Stimulated activated naive CD4-positive, alpha-beta T cell (primary cell): ENCODE measurements at places on chromosomes 2 and 18.

GRCh38 chr2:228329282-228329681, 147.8 kb upstream of the SPHKAP start:
- no peak for DNase-seq

DNA sequence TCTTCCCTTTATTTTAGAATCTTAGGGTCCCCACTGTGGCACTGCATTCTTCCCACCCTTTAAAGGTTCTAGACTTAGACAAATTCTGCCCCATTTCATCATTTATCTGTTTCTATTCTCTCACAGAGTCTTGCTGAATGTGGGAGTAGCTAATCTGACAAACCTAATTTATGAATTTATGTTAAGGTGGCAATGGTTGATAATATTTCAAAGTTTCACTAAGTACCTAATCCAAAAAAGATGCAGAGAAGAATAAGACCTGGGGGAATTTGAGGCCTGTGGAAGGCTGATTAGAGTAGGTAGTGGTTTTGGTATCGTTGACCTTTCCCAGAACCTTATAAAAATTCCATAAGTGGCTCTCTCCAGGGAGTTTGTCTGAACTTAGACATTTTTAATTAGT, 18.0 kb downstream of the KCNE4 start:
- DNase-seq: no peak

GRCh38 chr2:61705625-61706024, 148.2 kb downstream of the FAM161A start:
- DNase-seq: no peak

DNA sequence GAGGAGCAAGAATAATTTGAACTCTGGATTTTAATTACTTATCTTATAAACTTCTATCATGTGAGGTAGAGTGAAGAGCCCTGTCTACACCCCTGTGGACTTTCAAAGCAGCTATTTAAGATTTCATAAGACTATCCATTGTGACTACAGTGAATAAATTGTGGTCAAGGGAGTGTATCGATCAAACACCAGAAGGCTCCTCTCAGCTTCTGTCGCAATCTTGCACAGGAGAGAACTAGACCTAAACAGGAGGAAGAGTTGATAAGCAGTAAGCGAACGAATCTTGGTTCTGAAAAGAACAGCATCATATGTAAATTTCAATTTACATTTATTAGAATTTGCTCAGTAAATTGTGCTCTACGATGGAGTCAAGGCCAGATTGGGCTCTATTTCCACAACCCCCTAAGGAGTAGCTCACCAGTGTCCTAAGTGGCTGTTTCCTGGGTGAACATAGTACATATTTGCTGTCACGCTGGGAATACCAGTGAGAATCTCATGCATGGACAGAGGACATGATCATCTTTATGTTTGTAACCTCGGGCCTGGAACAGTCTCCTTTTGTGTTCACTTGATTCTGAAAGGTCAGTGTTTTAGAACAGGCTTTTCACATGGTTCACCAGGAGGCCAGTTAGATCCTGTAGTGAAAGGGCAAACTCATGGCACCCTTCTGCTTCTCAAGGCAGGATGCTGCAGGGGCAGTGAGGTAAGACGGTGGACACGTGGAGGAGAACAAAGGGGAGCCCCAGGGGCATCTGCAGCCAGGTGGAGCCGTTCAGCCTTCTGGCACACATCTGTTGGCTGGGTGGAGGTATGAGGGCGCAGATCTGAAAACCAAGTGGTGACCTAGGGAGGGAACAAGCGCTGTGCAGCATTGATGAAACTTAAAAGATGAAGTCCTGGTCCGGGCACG, 33.3 kb downstream of the NPAS2 start:
- no peak for DNase-seq

DNA sequence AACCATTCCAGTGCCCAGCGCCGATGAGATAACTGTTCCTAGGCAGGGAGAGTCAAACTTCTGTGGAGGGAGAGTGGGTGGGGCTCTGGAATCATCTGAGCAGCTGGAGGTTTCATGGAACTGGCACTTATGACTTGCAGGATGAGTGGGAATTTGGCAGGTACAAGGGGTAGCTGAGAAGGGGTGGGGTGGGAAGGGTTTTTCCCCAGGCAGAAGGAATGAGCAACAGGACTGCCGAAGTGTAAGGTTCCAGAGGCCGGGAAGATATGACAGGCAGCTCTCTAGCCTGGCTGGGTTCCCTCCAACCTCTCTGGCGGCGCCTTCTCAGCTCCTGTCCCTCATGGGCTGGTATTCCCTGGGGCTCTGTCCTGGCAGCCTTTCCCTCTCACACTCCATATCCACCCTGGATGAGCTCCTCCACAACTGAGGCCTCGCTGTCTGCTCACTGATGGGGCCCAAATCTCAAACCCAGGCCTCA, 2.5 kb upstream of the TET3 start:
- no peak for DNase-seq

DNA sequence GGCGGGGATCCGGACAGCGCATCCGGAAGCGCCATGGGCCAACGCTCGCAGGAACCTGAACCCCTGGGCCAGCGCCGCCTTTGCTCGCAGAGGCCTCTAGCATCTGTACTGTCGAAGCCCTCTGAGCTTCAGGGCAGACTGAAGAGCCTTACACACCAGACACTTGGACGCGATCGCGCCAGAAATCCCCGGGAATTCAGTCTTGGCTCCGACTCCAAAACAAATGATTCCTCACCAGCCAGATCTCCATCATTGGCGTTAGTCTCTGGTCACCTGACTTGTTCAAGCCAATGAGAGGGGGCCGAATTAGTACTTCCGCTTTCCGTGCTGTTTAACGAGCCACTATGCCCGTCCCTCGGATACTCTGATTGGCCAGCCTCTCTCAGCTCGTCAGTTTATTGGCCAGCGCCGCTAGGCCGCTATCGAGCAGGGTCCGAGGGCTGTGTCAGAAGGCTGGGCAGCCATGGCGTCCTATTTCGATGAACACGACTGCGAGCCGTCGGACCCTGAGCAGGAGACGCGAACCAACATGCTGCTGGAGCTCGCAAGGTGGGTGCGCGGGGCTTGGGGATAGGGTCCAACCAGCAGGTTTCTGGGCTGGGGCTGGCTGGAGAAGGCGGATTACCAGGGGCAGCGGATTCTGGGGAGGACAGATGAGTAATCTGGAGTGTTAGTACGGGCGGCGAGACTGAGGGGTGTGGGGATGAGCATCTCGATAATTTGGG, at the start of gene RNF181:
Gene RNF181, plus strand, starts transcription at position 445 of the 725 bp plus-strand sequence. Its CDS starts 19 bp downstream, at position 464.
- DNase-seq: peak; percentile 78

- no peak for DNase-seq
Observed at GRCh38 chr2:62658891-62659290, 46.6 kb upstream of the EHBP1 start.

DNA sequence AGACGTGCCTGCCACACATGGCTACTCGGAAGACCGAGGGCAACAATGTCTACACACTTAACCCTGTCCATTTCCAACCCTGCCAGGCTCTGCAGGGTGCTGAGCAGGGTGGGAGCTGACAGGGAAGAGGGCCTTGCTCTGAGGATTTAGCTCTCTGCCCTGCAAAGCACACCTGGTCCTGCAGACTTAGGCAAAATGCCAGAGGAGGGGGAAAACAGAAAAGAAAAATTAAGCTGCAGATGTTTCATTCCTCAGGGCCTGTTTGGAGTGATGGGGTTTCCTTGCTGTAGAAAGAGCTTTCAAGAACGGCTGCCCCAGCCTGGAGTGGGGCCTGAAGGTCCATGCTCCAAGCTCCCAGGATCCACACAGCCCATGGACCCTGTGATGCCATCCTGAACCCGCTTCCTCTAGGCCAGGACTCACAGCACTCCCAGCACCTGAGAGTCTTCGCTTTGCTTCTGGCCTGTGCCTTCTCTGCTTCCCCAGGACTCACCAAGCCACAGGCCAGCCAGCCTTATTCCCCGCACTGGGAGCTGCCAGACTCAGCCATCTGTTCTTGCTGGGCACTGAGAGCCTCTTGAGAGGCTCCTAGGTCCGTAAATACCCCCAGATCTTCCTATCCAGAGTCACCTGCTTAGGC, 9.1 kb upstream of the TEX51 start:
- no peak for DNase-seq

- DNase-seq: no peak
Observed at GRCh38 chr18:61727241-61728193, 165.3 kb downstream of the RNF152 start.

- DNase-seq: peak; percentile 35
Observed at GRCh38 chr2:158745067-158745865, 49.9 kb upstream of the DAPL1 start.

DNA sequence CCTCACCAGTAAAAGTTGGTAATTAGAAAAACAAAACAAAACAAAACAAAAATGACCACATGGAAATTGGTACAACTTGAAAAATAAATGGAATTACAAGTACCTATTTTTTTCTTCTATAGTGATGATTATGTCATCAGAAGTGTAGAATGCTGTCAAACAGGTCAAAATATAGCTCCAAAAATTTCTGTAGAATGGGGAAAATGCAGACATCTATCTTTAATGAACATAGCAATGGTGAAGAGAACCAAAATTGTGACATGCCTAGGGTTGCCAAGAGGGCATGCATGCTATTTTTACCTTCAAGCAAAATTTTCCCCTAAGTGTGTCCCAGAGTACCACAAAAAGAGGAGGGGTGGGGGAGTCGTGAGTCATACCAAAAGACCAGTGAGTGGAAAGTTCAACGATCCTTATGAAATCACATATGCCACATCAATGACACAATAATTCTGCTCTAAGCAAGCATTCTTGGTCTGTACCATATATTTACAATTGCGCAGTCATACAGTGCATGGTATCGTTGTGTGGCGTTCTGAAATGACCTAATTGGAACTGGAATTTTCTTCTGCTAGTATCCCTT, 1436.4 kb downstream of the SUCLG1 start:
- no peak for DNase-seq

- DNase-seq: no peak
Observed at GRCh38 chr2:103165836-103166235, 404.0 kb downstream of the TMEM182 start.

DNA sequence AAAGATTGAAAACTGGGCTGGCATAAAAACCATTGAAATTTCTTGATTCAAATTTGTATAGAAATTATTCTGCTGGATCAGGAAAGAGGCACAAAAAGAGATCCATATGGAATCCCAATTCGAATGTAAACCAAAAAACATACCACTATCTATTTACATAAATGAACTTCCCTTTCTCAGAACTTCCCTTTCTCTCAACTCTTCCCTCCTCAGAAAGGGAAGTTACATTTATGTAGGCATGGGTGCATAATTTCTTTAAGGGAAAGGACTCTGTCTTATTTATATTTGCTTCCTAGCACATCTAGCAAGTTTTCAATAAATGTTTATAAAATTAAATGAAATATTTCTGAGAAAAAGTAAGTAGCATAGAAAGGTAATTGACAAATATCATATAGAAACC, 398.1 kb upstream of the ATP5MC3 start:
- no peak for DNase-seq

DNA sequence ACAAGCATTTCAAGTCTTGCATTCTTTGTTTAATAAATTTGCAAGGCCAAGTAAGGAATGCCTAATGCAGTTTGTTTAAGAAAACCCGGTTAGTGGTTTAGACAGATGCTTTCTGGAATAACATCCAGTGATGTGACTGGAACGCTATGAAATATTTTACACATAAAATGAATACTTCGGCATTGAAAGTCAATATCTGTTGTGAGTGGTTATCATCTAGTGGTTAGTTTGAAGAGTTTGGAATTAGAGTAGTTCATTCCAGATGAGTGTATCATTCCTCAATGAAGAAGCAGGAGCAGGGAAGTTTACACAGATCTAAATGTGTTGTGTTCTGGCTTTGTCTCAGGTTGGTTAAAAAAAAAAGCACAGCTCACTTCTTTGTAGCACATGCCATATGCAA, 608.0 kb upstream of the PIK3C3 start:
- DNase-seq: no peak

DNA sequence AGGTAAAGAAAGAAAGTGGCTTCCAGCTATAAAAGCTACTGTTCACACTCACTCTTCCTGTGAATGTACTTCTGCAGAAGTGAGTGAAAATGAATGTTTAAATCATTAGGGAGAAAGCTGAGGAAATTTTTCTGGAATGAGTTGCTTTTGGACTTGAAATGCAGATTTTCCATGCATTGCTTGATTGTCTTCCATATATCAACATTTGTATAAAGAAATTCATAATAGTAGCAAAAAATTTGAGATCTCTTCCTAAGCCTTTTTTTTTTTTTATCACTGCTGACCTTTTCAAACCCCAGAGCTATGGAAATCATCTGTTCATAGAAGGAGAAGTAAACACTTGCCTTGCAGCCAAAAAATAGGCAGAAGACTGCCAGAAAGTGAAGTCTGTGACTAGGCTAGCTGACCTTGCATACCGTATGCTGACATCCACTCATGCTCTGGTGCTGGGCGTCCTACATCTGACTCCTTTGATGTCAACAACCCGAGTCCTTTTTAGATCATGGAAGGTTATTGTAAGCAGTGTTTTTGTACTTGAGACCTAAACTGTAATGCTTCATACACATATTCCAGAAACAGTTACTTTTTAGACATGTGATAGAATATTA, 154.5 kb upstream of the RASGRP3 start:
- DNase-seq: no peak

DNA sequence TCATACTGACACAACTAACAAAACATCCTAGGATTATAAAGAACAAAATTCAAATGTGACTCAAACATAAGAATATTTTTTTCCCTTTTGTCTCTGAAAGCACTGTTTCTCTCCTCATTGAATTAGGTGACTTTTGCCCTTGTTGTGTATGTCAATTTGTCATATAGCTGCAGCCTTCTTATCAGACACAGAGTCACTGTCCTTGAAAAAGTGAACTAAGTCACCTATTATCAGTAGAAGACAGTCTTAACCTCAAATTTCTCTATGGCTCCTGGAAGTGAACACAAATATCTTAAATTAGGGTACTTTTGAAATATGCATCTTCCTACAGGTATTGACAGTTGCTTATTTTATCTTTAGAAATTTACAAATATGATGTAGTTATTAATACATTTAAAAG, 360.6 kb downstream of the NBAS start:
- DNase-seq: no peak

GRCh38 chr2:109201465-109202327, 72.7 kb downstream of the SH3RF3 start:
- no peak for DNase-seq

- no peak for DNase-seq
Observed at GRCh38 chr18:48023334-48024008, 93.0 kb upstream of the SMAD2 start.

DNA sequence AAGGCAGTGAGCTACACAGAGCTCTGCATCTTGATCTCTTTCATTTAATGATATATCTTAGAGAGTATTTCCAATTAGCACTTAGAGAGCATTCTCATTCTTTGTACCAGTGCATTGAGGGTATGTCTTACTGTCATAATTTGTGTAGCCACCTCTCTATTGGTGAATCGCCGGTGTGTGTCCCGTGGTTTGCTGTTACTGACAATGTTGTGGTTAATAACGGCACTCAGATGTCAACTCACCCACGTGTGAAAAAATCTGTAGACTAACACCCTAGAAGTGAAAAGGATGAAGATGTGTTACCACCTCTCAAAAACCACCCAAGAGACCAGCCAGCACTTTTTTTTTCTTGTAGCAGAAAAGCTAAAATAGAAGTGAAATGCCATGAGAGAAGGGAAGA, 37.1 kb downstream of the TEX51 start:
- no peak for DNase-seq

GRCh38 chr2:162538967-162539366, 195.0 kb downstream of the GCA start:
- no peak for DNase-seq

- no peak for DNase-seq
Observed at GRCh38 chr2:28390746-28391563, 1.7 kb upstream of the FOSL2 start.
